ENCODE measurements at places on chromosomes 5 and 9.

DNA sequence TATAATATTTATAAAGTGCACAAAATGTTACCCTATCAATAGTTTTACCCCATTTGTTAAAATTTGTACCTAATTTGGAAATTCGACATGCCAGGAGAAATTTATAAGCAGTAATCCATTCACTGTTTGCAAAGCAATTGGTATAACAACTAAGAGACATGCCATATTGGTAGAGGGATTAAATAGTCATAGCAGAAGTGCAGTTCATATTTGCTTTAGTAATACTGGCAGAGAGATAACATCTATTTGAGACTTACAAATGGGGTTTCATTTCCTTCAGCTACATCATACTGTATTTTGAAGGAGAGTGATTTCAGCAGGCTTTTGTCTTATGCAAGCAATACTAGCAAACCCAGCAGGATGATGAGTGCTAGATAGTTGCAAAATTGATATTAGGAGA lies 610.4 kb upstream of the CDH10 start:
- no peak for DNase-seq

DNA sequence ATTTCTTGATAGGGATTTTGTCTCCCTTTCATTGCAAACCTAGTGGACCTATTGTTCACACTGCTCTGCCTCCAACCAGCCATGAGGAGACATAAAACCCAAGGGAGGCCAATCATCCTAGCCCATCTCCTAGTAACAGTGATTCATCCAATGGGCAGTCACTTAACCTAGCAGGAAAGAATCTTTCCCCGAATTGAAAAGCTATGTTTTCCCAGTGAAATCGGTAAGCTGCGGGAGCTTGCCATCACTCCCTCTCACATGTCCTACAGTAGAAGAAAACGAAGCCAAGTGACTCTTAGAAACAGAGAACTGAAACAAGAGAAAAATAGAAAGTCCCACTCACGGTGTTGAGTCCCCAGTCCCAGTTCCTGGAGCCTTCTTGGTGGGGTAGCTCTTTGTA lies 123.3 kb downstream of the SUSD1 start:
- no peak for DNase-seq

DNA sequence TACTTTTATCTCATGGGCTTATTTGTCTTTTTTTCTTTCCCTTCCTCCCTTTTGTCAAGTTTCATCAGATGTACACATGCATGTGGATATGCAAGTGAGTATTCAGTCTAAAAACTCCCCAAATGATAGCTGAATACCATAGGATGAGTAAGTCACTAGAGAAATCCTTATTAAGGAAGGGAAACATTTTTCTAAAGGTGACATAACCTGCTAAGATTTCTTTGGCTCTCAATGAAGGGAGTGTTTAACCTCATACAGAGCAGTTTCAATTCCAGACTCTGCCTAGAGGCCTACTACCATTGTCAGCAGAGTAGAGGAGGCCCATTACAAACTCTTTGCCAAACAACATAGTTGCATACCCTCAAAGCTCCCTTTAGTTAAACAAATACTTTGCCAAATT lies 192.4 kb downstream of the ARHGEF28 start:
- DNase-seq, result no peak

- no peak for DNase-seq
Observed at GRCh38 chr9:130975932-130976841, 32.8 kb upstream of the LAMC3 start.

GRCh38 chr9:70480405-70480980 lies 66.0 kb upstream of the KLF9 start:
- DNase-seq, result no peak

GRCh38 chr5:14595891-14596290 lies 14.3 kb downstream of the OTULINL start:
- no peak for DNase-seq

GRCh38 chr5:128355961-128356360 lies 182.1 kb downstream of the FBN2 start:
- no peak for DNase-seq

- no peak for DNase-seq
Observed at GRCh38 chr5:91277093-91277626, 106.0 kb downstream of the ARRDC3 start.

DNA sequence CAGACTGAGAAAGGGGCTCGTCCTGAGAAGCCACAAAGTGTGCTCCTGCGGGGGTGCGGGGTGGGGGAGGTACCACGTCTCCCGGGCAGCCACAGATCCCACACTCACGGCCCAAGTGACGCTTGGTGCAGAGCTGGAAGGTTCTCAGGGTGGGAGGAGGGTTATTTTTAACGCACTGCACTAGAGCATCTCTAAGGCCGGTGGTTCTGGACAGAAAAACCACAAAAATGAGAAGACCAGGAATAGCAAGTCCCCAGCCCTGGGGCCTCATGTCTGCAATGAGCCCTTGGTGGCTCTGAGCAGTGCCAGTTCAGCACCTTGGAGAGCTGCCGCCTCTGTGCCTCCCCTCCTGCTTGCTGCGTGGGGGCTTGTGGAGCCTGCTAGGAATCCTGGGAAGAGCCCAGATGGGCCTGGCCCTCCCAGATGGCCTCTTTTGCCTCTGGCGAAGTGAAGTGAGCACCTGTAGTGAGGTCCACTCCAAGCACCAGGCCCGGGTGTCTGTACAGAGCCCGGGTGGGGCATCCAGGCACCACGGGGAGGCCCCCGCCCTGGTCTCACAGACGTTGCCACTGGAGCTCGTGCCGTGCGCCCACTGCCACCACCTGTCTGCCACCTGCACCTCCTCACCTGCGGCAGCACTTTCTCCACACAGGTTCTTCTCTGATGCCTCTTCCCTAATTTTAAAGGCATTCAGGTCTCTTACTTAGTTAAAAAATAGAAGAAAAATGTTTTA lies 48.9 kb upstream of the CACNA1B start:
- DNase-seq, result no peak

DNA sequence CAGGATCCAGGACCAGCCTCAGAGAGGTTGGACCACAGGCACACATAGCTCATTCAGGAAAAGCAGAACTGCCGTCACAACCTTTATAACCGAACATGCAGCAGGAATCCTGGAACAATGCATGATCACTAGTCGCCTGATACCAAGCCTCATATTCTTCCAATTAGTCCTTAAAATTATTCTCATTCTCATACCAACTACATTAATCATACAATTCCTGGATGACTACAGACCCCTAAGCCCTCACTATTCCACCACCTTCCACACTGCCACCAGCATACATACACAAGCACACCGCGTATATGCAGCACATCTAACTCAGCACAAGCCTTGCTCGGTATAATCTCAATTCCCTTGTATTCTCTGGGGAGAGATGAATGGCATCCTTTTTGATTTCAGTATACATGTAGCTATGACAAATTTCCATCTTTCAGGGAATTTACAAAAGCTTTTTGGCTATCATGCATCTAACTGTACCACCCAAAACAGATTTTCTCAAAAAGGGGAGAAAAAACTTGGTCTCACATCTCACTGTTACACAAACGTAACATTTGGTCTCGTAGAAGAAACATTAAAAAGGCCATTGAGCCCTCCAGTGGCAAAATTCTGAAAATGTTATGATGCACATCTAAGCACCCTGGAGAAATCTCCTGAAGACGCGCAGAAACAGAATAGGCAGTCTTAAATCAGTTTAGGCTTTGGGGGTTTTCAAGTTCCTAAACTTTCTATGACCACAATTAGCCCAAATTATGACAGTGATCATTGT lies 46.2 kb downstream of the MCTP1 start:
- no peak for DNase-seq

- DNase-seq, result no peak
Observed at GRCh38 chr5:21701317-21701716, 1151.8 kb downstream of the CDH12 start.

DNA sequence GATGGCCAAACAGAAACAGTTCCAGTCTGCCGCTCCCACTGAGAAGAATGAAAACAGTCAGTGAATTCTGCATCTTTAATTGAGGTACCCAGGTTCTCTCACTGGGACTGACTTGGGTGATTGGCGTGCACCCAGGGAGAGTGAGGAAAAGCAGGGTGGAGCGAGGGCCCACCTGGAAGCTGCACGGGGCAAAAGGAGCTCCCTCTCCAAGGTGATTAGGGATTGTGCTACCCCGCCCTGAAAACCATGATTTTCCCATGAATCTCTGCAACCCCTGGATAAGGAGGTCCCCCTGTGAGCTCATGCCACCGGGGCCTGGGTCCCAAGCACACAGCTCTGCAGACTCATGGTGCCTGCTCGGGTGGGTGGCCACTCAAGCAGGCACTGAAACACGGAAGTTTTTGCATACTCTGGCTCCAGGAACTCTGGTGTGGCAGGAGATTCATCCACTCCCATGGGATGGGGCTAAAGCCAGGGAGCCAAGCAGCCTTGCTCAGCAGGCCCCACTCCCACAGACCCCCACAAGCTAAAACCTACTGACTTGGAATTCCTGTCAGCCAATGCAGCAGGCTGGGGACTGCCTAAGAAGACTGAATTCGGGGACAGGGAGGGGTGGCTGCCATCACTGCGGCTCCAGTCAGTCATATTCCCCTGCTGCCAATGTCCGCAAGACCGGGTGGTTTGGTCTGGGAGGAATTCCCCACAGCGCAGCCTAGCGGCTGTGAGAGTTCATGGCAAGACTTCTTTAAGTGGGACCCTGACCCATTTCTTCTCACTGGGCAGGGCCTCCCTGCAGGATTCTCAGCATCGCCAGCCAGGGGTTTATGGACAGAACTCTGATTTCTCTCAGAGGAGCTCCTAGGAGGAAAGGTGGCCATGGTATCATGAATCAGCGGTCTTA lies 652.2 kb upstream of the RGMB start:
- no peak for DNase-seq

- no peak for DNase-seq
Observed at GRCh38 chr5:342501-343460, 21.3 kb downstream of the AHRR start.

DNA sequence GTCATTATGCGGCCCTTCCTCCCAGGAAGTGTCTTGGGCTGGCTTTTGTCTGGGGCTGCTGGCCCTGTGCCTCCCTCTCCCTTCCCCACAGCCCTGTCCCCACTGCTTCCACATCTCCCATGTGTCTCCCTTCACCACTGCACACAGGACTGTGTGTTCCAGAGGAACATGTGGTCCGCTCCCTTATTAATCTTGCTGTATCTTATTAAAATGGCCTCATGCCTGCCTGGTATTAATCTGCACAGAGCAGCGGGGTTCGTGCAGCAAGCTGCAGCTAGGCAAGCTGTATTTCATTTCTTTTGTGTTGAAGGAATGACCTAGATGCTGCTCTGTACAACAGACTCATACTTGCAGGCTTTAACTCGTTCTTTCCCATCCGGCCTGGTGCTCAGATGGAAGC lies 130.5 kb downstream of the SPOCK1 start:
- no peak for DNase-seq

DNA sequence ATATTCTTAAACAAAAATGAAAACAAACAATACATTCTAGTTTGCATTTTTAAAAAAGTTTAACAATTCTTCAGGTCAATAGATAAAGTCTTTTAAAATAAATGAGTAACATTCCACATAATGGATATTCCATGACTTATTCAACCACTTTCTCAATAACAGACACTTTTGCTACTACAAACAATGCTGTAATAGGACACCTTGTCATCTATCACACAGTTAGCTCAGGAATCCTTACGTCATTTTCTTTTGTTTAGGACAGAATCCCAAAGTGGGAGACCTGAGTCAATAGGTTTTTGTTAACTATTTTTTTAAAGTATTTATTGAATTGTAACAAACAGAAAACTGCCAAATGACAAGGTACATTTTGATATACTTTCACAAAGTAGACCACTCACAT lies 72.5 kb downstream of the CEP120 start:
- DNase-seq, result no peak

DNA sequence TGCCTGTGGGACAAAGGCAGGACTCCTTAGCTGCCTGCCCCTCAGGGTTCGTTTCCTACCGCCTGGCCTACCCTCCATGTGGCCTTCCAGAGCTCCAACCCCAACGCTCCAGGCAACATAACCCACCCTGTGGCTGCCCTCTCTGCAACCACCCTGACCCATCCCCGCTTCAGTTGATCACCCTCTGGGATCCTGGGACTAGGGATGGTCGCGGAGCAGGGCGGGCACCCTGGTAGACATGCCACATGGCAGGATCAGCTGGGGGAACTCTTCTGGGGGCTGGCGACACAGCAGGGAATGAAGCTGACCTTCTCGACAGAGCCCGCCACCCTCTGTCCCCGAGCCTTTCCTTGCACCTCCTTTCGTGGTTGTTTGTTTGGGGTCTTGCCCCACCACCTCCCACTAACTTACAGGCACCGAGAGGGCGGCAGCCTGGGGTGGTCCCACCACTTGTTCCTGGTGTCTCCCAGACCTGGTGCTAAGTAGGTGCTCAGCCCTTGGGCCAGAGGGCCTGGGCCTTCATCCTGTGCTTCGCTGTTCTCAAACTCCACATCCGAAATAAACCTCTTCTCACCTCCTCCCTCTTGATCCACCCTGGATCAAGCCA lies 243.1 kb downstream of the PBX3 start:
- DNase-seq, result no peak

- DNase-seq, result no peak
Observed at GRCh38 chr5:61018062-61018461, 73.1 kb downstream of the NDUFAF2 start.

- DNase-seq, result no peak
Observed at GRCh38 chr5:155485386-155485785, 471.8 kb downstream of the KIF4B start.

- no peak for DNase-seq
Observed at GRCh38 chr5:103511554-103511885, 51.1 kb downstream of the NUDT12 start.

- DNase-seq, result no peak
Observed at GRCh38 chr5:93034621-93035590, 546.1 kb downstream of the NR2F1-AS1 start.

DNA sequence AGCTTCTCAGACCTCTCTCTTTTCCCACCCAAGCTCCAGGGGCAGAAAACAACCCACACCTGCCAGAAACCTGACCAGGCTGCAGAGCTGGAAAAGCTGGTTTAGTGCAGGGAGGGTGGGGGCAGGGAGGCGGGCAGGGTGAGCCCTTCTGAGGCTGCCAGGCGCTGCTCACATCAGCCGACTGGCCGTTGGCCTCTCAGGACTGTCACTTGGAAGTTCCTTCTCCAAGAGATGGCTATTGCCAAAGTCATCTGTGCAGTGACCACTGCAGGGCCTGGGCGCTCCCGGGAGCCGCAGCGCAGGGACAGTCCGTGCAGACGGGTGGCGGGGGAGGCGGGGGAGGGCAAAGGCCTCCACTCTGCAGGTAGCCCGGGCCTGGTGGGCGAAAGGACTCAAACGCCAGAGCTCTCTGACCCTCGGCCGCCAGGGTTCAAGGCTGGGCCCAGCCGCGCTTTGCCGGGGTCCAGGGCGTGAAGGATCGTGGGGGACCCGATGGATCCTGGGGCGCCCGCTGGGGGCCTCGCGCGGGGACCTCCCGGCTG lies 205.0 kb upstream of the IER5L start:
- DNase-seq, result no peak

- no peak for DNase-seq
Observed at GRCh38 chr5:73431204-73431851, 17.2 kb downstream of the FOXD1 start.

DNA sequence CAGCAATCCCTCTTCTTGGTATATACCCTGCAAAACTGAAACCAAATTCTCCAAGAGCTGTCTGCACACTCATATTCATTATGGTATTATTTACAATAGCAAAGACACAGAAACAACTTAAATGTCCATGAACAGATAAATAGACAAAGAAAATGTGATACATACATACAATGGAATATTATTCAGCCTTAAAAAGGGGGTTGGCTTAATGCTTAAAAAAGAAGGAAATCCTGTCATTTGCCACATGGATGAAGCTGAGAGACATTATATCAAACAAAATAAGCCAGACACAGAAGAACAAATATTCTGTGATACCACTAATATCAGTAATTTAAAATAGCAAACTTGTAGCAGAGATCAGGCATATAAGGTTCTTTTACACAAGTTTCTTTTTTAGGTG lies 46.5 kb upstream of the GAS1 start:
- no peak for DNase-seq

All from NCI-H187 treated with DMSO at 0.1 percent for 48 hours (cell line).